ENCODE measurements at places on chromosomes 6 and 20. TPM values are rescaled to one million over a fixed set of nuclear protein-coding genes. Genes with fewer than 3 reads are reported as not detected.

GRCh38 chr6:145350928-145351327 is 384.4 kb downstream of the EPM2A start:
- H3K4me1 ChIP-seq = no peaks in the 10 kb centered on the region
- no peak for DNase-seq
- H3K4me3 ChIP-seq = no peak overlapping the region

DNA sequence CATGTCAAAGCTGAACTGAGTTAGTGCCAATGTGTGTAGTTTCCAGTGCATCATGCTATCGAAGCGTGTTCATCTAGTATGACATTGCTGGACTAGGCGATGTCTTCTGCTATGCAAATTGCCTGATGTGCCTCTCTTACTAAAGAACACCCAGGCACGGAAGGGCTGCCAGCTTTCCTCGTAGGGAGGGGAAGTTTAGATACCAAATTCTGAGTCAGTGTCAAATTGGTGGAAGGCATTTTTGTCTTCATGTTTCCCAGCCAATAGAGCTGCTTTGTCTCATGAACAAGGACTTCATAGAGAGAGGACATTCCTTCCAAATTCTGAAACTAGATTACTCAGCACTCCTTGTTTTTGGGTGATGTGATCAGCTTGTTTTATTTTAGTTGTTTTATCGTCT is 320.1 kb downstream of the BTBD3 start:
- H3K27me3 ChIP-seq = no peaks in the 10 kb centered on the region
- DNase-seq = no peak
- no peak overlapping the region for H3K4me3 ChIP-seq
- no peaks in the 10 kb centered on the region for H3K36me3 ChIP-seq

DNA sequence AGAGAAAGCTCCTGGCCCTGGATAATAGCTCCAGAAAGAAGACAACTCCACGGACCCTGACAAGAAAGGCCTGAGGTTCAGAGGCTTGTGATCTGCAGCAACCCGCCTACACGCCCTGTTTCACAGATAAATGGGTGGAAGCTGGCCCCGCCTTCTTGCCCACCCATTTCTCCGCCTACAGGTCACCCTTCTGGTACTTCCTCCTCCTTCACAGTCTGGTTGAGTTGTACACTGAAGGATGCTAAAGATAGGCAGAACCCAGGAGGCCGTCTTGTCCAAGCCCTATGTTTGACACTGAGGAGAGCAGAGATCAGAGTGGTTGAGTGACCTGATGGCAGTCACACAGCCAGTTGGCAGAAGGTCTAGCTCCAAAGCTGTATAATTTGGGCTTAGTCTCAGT is 34.2 kb upstream of the MDGA1 start:
- H3K36me3 ChIP-seq = no peaks in the 10 kb centered on the region
- no peak overlapping the region for H3K4me3 ChIP-seq
- DNase-seq = no peak
- H3K27ac ChIP-seq = no peak overlapping the region
- no peaks in the 10 kb centered on the region for H3K4me1 ChIP-seq

DNA sequence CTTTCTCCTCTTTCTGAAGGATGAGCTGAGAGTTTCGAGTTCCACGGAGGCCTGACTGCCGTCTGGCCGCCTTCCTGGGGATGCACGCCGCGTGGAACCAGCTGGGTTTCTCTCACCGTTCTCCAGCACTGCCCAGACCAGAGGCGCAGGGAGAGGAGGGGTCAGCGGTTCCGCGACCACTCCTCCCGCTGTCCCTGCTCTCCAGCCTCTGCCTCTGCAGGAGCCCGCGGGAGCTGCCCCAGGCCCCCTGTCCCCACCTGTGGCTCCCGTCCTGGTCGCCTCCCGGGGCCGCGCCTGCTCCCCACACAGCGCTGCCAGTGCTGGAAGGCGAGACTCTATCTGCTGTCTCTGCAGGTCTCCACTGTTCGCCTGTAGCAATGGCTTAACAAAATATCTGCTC is 106.8 kb upstream of the AFDN start:
- H3K36me3 ChIP-seq = no peaks in the 10 kb centered on the region
- no peaks in the 10 kb centered on the region for H3K4me1 ChIP-seq
- H3K27ac ChIP-seq = no peak overlapping the region
- no peak for DNase-seq

Gene PAQR8
- total RNA-seq = 1.7 TPM

Gene EYA2
- total RNA-seq = 2.5 TPM

DNA sequence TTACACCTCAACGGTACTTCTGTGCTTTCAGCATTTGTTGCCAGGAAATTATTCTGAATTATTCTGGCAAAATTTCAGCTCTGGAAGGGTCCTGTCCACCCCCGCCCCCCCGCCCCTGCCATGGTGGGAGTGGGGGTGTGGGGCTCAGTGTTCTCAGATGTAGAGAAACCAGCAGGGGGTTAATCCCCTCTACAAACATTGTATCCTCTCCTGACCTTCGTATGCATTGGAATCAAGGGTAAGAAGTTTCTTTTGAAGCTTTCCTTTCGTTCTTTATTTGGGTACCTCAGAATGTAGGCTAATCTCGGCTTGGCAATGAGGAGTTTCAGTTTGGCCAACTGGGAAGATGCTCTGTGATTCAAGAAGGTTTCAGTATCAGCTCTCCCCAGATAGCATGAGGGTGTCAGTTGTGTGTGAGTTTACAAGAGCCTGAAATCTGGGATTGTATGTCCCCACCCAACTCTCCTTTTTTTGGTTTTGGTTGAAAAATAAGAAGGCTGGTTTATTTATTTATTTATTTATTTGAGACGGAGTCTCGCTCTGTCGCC is 25.5 kb upstream of the OLIG3 start:
- H3K27me3 ChIP-seq = peaks cover 21% of the 10 kb centered on the region
- no peak for DNase-seq
- no peak overlapping the region for H3K27ac ChIP-seq
- no peaks in the 10 kb centered on the region for H3K36me3 ChIP-seq
- H3K4me3 ChIP-seq = no peak overlapping the region
- no peaks in the 10 kb centered on the region for H3K4me1 ChIP-seq

- no peaks in the 10 kb centered on the region for H3K4me1 ChIP-seq
- no peak for DNase-seq
- no peak overlapping the region for H3K27ac ChIP-seq
- no peaks in the 10 kb centered on the region for H3K36me3 ChIP-seq
Observed at GRCh38 chr6:168272415-168273325, 46.9 kb downstream of the DACT2 start.

Measured in IMR-90 (cell line).